ENCODE measurements at places on chromosomes 11 and 22. TPM values are rescaled to one million over a fixed set of nuclear protein-coding genes. Genes with fewer than 3 reads are reported as not detected.

DCUN1D5 gene
- total RNA-seq, result 102 TPM

FAM76B gene
- 34.2 TPM for total RNA-seq

- peak; percentile 70 for DNase-seq
- peaks cover 16% of the 10 kb centered on the region for H3K36me3 ChIP-seq
- H3K4me3 ChIP-seq, result no peak overlapping the region
- no peaks in the 10 kb centered on the region for H3K27me3 ChIP-seq
Observed at GRCh38 chr11:61870541-61871031, 20.8 kb downstream of the FADS3 start.

- no peaks in the 10 kb centered on the region for H3K4me1 ChIP-seq
- H3K27ac ChIP-seq, result no peak overlapping the region
- H3K27me3 ChIP-seq, result no peaks in the 10 kb centered on the region
- H3K4me3 ChIP-seq, result no peak overlapping the region
Observed at GRCh38 chr11:110219006-110219785, 77.2 kb downstream of the RDX start.

TH gene
- total RNA-seq, result not detected

DNA sequence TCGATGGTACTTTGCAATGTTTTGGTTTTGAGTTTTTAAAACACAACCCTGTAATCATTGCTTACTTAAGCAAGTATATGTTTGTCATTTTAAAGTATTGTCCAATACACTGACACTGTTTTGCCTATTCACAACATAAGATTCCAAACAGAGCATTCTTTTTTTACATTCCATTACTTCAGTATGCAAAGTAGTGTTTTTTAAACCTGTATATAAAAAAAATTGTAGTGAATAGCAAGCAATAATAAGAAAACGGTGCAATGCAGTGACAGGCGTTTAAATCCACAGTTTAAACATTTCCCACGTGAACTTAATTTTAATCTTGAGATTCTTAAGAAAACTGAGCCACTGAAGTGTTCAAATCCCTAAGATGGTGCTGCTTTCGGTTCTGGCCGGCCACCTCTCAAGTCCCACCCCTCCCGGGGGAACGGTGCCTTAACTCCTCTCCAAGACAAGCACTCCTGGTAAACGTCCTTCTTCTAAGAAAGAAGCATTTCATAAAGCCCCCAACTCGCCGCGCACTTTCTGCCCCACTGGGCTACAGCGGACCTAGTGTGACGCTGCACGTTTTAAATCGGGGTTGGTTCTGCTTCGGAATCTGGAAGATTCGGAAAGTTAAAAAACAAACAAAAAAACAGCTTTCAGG, 2.9 kb downstream of the PGR start:
- peak; percentile 3 for DNase-seq
- peaks cover 18% of the 10 kb centered on the region for H3K4me1 ChIP-seq
- H3K36me3 ChIP-seq, result no peaks in the 10 kb centered on the region

NRXN2 gene
- 6.1 TPM for total RNA-seq

MED19 gene
- 35.4 TPM for total RNA-seq

- H3K4me1 ChIP-seq, result peaks cover 41% of the 10 kb centered on the region
- H3K27me3 ChIP-seq, result no peaks in the 10 kb centered on the region
- DNase-seq, result peak; percentile 73
- no peak overlapping the region for H3K4me3 ChIP-seq
Observed at GRCh38 chr11:65559951-65560537, 1.9 kb upstream of the LTBP3 start.

CHADL gene
- total RNA-seq, result not detected

GRCh38 chr22:49838771-49839717, 11.4 kb upstream of the BRD1 start:
- peak; percentile 54 for DNase-seq
- peaks cover 11% of the 10 kb centered on the region for H3K4me1 ChIP-seq
- peak overlapping the region; percentile 55 for H3K27ac ChIP-seq
- H3K27me3 ChIP-seq, result peaks cover 2% of the 10 kb centered on the region

DNA sequence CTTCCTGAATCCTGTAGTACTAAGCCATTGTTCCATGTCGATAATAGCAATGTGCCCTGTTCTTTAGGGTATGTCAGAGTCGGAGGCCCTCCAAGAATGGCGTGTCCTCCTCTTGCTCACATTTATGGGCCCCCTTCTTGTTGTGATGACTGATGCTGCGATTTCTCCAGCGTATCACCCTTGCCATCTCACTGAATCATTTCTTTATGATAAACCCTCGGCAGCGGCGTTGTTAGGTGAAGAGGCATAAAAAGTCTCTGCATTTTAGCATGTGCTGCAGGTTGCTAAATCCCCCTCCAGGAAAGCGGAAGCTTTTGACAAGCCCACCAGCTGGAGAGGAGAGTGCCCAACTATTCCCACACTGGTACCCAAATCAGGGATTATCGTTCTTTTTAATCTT, 1045.3 kb downstream of the BRD1 start:
- no peak for DNase-seq
- H3K36me3 ChIP-seq, result no peaks in the 10 kb centered on the region
- H3K4me3 ChIP-seq, result no peak overlapping the region
- no peaks in the 10 kb centered on the region for H3K27me3 ChIP-seq

OR8G1 gene
- total RNA-seq, result not detected

- H3K27ac ChIP-seq, result no peak within 1 kb of the TSS
- no peaks in the 10 kb centered on the region for H3K4me1 ChIP-seq
- H3K4me3 ChIP-seq, result no peak within 1 kb of the TSS
- no peak for DNase-seq
- H3K36me3 ChIP-seq, result no peaks in the 10 kb centered on the region
Observed at GRCh38 chr11:8593935-8594909, at the start of gene STK33. Gene STK33, minus strand, starts transcription at chr11:8594228. Its CDS starts 119,323 bp downstream, at chr11:8474905.

DNA sequence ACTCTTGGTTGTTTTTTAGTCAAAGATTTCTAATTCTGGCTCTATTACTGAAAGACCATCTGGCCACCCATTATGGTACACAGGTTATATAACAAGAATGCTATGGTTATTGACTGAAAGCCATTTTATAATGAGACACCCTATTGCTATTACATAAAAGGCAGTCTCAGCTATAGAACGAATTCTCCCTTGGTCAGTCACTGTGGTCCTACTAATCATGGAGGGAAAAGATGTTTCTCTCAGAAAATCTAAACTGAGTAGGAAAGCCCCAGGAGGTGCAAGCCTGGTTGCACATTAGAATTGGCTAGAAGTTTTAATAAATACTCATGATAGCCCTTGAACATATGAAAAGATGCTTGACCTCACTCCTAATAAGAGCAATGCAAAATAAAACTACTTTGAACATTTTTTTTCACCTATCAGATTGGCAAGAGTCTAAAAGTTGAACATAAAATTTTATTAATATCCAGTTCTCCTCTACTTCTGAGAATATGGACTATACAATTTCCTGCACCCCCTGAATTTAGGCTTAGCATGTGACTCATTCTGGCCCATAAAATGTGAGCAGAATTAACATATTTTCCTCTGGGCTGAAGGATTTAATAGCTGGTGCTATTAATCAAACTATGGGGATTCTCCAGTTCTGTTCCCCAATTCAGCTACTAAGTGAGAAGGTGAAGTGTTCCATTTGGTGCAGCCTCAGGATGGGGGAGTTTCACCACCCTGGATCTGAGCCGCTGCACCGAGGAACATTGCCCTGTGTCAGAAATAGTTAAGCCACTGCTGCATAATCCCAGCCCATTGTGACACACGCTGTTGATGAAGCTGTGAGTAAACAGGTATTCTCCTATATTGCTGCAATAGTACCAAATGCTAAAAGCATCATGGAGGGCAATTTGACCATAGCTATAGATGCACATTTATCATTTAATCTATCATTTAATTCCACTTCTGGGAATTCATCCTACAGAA, 11.5 kb upstream of the CRKL start:
- no peak overlapping the region for H3K27ac ChIP-seq
- no peak overlapping the region for H3K4me3 ChIP-seq
- DNase-seq, result peak; percentile 6
- H3K4me1 ChIP-seq, result no peaks in the 10 kb centered on the region
- H3K36me3 ChIP-seq, result no peaks in the 10 kb centered on the region

DNA sequence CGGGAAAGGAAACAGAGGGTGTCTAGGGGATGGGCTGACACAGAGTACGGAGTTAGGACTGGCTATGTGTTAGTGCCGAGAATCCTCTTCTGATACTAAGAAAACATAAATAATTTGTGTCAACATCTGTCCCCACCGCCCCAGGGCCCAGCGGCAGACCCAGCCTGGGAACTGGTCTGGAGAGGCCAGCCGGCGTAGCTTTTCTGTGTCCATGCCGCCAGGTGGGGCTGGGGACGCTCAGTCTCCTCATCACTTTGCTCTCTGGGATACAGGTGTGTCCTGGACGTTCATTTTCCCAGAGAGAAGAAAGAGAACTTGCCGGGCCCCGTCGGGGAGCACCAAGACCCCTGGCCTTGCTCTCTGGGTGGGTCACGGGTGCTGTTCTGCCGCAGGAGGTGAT, 54.7 kb downstream of the WNT7B start:
- no peak overlapping the region for H3K27ac ChIP-seq
- H3K27me3 ChIP-seq, result no peaks in the 10 kb centered on the region
- no peaks in the 10 kb centered on the region for H3K4me1 ChIP-seq
- no peaks in the 10 kb centered on the region for H3K36me3 ChIP-seq
- no peak for DNase-seq

DNA sequence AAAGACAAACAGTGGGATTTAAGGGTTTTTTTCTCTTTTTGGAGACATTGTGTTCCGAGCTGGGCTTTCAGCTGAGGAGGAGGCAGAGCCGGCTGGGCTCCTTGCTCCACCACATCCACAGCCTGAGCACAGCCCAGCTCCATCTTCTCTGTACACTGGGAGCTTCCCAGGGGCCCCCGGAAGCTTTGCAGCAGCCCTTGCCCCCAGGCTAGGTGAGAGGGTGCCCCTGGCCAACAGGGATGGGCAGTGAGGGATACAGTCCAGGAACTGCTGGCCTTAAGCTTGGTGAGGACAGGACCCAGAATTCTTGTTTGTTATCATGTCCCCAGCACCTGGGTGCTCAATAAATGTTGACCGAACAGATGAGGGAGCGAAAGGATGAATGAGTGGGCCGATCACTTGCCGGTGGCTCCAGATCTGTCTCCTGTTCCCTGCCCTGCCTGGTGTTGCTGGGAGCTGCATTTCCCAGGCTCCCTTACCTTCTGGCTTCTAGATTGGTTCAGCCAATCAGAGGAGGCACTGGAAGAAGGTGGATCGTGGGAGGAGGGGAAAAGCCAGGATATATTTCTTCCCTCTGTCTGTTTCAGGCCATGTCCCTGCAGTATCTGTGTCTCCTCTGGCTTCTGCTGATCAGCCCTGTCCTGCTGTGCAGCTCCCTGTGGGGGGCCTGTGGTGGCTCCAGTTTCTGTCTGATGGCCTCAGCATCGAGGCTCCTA, 26.5 kb upstream of the NECTIN1 start:
- H3K27me3 ChIP-seq, result no peaks in the 10 kb centered on the region
- H3K4me3 ChIP-seq, result no peak overlapping the region
- peak; percentile 50 for DNase-seq
- no peaks in the 10 kb centered on the region for H3K36me3 ChIP-seq

- H3K27ac ChIP-seq, result no peak overlapping the region
- DNase-seq, result no peak
- peaks cover 17% of the 10 kb centered on the region for H3K27me3 ChIP-seq
- no peak overlapping the region for H3K4me3 ChIP-seq
Observed at GRCh38 chr11:125372911-125373310, 123.2 kb downstream of the FEZ1 start.

GRCh38 chr22:50186761-50187523, 1.2 kb downstream of the TRABD start:
- H3K27me3 ChIP-seq, result no peaks in the 10 kb centered on the region
- no peaks in the 10 kb centered on the region for H3K4me1 ChIP-seq
- H3K36me3 ChIP-seq, result peaks cover 8% of the 10 kb centered on the region
- peak; percentile 34 for DNase-seq
- H3K27ac ChIP-seq, result peak overlapping the region; percentile 83

- peak overlapping the region; percentile 14 for H3K27ac ChIP-seq
- H3K4me1 ChIP-seq, result peaks cover 4% of the 10 kb centered on the region
Observed at GRCh38 chr22:31107894-31108218, 488 bp upstream of the SELENOM start.

FZD4 gene
- total RNA-seq, result 89.1 TPM

DNA sequence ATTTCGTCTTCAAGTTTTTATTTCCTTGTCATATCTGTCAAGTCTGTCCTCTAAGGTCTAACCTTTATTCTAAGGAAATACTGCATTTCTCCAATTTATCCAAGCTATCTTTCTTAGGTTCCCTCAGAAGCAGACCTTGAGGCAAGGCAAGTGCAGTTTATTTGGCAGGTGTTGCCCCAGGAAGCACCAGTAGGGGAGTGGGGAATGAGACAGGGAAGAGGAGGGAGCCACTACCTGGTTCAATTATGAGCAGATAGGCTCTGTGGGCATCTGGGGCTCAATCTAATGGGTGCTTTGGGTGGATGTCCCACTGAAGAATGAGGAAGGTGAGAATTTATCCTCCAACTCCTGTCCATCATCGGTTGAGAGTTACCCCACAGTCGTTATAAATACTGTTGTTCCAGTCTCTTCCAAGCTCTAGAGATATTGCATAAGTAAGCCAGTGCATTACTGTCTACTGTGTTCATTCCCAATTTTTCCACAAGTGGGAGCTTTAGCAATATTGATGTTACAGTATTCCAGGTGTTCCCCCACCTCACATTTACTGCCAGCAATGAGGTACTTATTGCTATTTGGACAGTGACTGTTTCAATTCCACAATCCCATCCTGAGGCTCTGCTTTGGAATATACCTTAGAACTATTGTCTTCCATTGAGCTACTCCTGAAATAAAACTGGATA, 154.9 kb upstream of the CEP126 start:
- H3K4me3 ChIP-seq, result no peak overlapping the region
- no peaks in the 10 kb centered on the region for H3K27me3 ChIP-seq
- no peaks in the 10 kb centered on the region for H3K36me3 ChIP-seq

GATD1 gene
- total RNA-seq, result 82.9 TPM

DNA sequence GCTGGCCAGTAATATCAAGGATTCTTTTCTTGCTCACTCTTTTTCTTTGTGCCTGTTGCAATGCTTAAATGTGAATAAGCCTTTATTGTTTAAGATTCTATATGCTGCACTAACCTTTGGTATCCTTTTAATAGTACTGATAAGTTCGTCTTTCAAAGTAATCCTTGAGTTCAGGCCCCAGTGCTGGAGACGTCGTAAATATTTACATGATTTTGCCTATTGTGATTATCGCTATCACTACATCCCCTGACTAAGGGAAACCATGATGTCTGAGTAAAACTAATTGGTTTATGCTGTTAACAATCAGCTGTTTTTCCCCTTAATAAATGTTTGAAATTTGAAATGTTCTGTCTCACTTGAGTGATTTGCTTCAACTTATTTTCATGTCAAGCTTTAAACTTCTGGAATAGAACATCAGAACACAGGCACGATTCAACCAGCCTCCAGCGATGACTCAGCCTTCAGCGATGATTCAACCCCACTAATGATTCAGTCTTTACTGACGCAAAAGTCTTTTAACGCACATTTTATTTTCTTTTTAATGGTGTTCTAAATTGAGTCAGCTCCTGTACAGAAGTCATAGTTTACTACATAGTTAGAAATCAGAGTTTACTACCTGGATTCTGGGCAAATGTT, 3.9 kb downstream of the HTATIP2 start:
- H3K27ac ChIP-seq, result peak overlapping the region; percentile 71
- H3K36me3 ChIP-seq, result no peaks in the 10 kb centered on the region
- peak overlapping the region; percentile 18 for H3K4me3 ChIP-seq
- H3K27me3 ChIP-seq, result no peaks in the 10 kb centered on the region
- peaks cover 9% of the 10 kb centered on the region for H3K4me1 ChIP-seq
